ENCODE measurements at places on chromosomes 7 and 10. TPM values are rescaled to one million over a fixed set of nuclear protein-coding genes. Genes with fewer than 3 reads are reported as not detected.

FLNC gene
- total RNA-seq, result 12.0 TPM

STEAP2 gene
- total RNA-seq, result 17.4 TPM

SUGCT gene
- total RNA-seq, result 5.4 TPM

SPDYE6 gene
- not detected for total RNA-seq

NXPH1 gene
- 0.40 TPM for total RNA-seq

CRHR2 gene
- total RNA-seq, result 0.19 TPM

SLC13A4 gene
- total RNA-seq, result 3.7 TPM

REEP3 gene
- total RNA-seq, result 32.6 TPM

PDE6C gene
- total RNA-seq, result not detected

MEOX2 gene
- 0.19 TPM for total RNA-seq

FAM25C gene
- total RNA-seq, result not detected

SPDYE2 gene
- not detected for total RNA-seq

GPNMB gene
- 0.52 TPM for total RNA-seq

LRRD1 gene
- total RNA-seq, result not detected

STMP1 gene
- total RNA-seq, result 36.9 TPM

FOXI2 gene
- 1.0 TPM for total RNA-seq

EPHB6 gene
- total RNA-seq, result 19.7 TPM

TRUB1 gene
- 22.2 TPM for total RNA-seq

DYNC1I1 gene
- total RNA-seq, result 0.58 TPM

PLPP4 gene
- total RNA-seq, result not detected

SERPINE1 gene
- 5.6 TPM for total RNA-seq

CALCR gene
- 3.0 TPM for total RNA-seq

LGI1 gene
- total RNA-seq, result not detected

TMEM229A gene
- 0.75 TPM for total RNA-seq

FAM221A gene
- 21.5 TPM for total RNA-seq

DRGX gene
- not detected for total RNA-seq

ANKRD30A gene
- total RNA-seq, result not detected

ZNF800 gene
- 5.5 TPM for total RNA-seq

CNNM1 gene
- 0.57 TPM for total RNA-seq

JCAD gene
- total RNA-seq, result 5.2 TPM

CHST15 gene
- total RNA-seq, result 9.4 TPM

PNLIPRP3 gene
- not detected for total RNA-seq

AZGP1 gene
- total RNA-seq, result 0.52 TPM

TNPO3 gene
- 99.2 TPM for total RNA-seq

GDF10 gene
- total RNA-seq, result 0.19 TPM

SPDYE9 gene
- total RNA-seq, result not detected

CCDC172 gene
- total RNA-seq, result 3.6 TPM

HOXA11 gene
- not detected for total RNA-seq

SEMA3E gene
- total RNA-seq, result 1.9 TPM

HTRA1 gene
- 15.8 TPM for total RNA-seq

PTN gene
- total RNA-seq, result 28.6 TPM

GRID2IP gene
- 1.0 TPM for total RNA-seq

NOC3L gene
- total RNA-seq, result 34.3 TPM

DLG5 gene
- 71.4 TPM for total RNA-seq
